ENCODE measurements at places on chromosomes 2 and 18.
A peak's percentile ranks its signal among the peaks of the same experiment; 100 is the strongest.

GRCh38 chr2:25079050-25079635 is 37.3 kb downstream of the EFR3B start:
- DNase-seq = no peak

- DNase-seq = no peak
Observed at GRCh38 chr2:23772056-23772455, 154.9 kb downstream of the ATAD2B start.

- DNase-seq = no peak
Observed at GRCh38 chr2:101630224-101630949, 67.1 kb upstream of the MAP4K4 start.

DNA sequence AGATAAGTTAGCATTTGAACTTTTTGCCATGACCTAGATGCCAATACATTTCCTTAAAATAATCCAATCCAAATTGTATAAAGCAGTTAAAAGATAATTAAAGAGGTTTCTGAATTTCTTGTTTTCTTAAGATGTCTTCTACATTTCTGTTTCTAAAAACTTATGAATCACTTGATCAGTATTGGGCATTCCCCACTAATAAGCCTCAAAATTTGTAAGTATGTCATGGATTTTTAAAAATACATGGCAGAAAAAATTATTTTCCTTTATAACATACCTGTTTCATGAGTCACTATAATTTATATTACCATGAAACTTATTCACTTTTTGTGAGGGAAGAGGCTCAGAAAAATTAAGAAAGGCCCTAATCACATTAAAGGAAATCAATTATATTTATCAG is 90.3 kb upstream of the TFPI start:
- peak; percentile 67 for DNase-seq

- DNase-seq = no peak
Observed at GRCh38 chr2:136179602-136179975, 61.6 kb upstream of the CXCR4 start.

DNA sequence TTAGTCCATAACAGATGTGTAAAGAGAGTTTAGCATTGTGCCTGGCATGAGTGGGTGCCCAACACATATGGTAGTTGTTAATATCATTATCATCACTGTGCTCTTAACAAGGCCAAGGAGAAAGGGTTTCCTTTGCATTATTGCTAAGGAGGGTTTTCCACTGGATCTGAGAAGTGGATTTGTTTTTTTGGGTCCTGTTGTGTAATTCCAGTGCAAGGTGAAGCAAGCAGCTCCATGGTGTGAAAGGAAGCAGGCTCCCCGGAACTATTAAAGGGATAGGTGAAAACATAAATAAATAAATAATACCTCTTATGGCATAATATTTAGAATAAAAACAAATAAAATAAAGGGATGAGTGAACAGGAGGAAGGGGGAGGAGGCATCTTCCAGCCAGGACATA is 65.3 kb downstream of the MTCL1 start:
- no peak for DNase-seq

DNA sequence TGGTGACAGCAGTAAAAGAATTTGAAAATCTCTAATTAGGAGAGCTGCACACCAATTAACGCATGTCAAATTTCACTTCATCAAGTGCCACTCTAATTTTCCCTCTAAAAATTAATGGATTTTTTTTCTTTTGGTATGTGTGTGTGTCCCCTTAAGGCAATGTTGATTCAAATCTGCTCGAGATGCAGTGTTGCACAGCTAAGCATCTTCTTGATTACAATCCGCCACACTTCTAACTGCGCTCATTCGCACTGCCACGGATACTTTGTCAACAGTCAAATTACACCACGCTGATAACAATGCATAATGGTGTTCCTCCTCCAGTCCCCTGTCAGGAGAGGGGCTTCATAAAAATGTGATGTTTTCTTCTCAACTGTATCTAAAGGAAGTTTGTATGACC is 261.4 kb downstream of the MEIS1 start:
- DNase-seq = no peak

All from fibroblast of skin of back (primary cell).